ENCODE measurements at places on chromosomes 2 and 18.

DNA sequence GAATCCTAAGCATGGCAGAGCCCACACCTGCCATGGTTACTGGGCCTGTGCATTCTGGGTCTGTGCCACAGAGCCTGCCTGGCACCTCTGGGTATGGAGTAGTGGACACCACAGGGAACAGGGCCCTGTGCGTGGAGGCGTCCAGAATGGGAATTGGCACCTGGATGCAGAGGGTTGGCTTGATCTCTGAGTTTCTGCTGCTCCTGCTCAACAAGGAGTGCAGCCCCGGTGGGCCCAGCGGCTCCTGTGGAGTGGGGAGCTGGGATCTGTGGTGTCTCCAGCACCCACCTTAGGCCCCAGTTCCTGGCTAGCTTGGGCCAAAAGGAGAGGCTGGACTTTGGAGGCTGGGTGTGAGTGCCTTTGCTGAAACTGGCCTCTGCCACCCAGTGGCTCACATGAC lies 7.9 kb upstream of the ANKRD62 start:
- no peak for DNase-seq

GRCh38 chr18:51107598-51108305 lies 77.7 kb downstream of the SMAD4 start:
- DNase-seq, result peak; percentile 12

GRCh38 chr2:183530333-183530901 lies 406.2 kb downstream of the NUP35 start:
- no peak for DNase-seq

GRCh38 chr18:23584019-23584983 lies 2.0 kb downstream of the NPC1 start:
- no peak for DNase-seq

DNA sequence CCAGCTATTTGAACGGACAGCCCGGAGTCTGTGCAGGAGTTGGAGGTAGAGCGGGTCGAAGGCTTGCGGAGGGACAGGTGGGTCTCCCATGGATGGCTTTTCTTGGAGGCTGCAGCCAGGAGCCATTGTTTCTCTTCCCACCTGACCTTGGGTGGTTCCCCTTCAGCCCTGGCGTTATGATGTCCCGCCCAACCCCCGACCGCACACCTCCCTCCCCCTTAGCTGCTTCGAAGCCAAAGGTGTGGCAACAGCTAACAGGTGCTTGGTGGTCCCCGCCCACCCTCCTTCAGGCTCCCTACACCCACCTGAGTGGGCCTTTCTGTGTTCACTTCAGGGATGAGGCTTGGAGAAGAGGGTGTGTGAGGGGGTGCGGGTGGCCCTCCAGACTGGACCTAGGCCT lies 62.7 kb downstream of the HPCAL1 start:
- no peak for DNase-seq

- no peak for DNase-seq
Measured at GRCh38 chr18:58991167-58991798, 126.6 kb downstream of the ZNF532 start.

- DNase-seq, result no peak
Measured at GRCh38 chr18:22494771-22495170, 77.1 kb upstream of the CTAGE1 start.

GRCh38 chr2:69141061-69141460 lies 128.1 kb downstream of the ANTXR1 start:
- DNase-seq, result no peak

- DNase-seq, result peak; percentile 18
Measured at GRCh38 chr2:218569661-218570500, 1.2 kb downstream of the CNOT9 start.

DNA sequence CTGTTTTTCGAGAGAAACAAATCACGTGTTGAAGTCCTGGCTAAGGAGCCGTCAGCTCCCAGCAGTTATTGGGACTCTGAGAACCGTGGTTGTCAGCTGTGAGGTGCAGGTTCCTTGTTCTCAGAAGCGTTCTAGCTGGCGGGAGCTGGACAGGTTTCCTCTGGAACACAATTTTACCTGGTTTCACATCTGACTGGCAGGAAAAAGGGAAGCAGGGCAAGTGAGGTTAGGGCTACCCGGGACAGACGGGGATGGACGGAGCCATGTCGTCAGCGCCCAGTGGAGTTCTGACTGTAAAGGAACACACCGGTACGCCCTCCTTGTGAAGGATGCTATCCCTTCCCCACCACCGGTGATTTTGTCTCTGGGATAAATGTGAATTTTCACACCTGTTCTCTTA lies 26.1 kb downstream of the ITGB1BP1 start:
- no peak for DNase-seq

DNA sequence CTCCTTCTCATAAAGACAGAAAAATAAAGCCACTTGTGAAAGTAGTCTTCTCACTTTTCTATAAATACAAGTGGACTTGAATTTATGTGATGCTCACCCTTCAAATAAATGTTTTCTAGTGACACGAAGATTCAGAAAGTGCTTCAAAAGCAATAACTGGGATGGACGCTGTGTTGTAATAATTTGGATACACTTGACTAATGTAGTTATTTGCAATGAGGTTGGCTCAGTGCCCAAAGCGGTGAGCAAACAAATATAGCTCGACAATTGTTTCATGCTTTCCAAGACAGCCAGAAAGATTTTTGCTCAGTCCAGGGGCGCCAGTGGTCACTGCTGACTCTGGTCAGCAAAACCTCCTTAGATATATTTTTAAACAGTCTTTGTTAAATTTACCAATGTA lies 278.6 kb upstream of the KLHL14 start:
- DNase-seq, result no peak

- DNase-seq, result no peak
Measured at GRCh38 chr2:241568726-241569125, 10.2 kb downstream of the BOK start.

DNA sequence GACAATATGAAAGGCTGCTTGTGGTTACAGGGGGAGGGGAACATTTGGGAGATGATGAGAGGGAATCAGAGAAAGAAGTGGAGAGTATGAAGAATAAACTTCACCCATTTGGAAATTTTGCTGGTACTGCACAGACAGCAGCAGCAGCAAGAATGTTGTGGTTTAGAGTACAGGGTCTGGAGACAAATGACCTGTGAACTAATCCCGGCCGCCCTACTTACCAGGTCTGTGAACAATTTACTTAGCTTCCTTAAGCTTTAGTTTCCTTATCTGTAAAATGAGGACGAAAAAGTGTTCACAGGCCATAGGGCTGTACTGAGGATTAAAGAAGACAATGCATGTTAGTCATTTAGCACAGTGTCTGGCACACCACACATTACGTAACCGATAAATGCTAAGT lies 685.4 kb upstream of the CELF4 start:
- DNase-seq, result no peak

DNA sequence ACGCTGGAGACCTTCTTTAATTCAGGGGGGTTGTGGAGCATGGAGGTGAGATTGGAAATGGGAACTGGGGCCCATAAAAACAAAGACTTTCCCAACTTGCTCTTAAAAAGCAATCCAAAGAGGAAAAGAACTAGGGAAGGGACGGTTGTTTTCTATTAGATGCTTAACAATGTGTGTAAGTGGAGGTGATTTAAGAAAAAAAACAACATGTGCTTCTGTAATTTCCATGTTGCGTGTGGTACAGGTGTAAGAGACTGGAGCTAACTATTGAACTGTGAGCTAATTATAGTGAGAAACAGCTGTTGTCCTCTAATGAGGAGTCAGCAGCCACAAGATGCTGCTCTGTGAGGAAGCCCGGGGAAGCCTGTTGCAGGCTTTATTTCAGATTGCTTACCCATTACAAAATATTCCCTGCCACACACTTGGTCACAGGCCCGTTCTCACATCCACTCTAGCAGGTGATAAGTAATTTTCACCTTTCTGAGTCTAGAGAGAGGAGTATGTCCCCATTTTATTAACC lies 280.6 kb upstream of the PARD3B start:
- DNase-seq, result no peak

GRCh38 chr2:105573910-105574655 lies 170.6 kb upstream of the NCK2 start:
- DNase-seq, result no peak

GRCh38 chr18:46424898-46425297 lies 232.1 kb downstream of the LOXHD1 start:
- DNase-seq, result no peak

DNA sequence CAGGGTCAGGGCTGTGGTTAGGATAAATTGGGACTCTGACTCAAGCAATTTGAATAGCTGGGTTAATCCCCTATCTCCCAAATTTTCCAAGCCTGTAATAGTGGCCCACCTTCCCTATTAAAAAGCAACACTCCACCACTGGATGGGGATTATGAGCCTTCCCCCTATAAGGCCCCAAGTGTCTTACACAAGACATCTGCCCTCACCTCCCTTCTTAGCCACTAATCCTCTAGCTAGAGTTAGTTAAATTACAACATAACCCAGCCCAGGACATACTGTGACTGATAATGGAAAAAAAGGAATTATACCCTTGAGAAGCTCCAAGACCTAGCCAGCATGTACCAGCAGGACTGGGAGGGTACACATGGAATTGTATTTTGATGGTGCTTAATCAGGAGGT lies 190.4 kb downstream of the NRP2 start:
- DNase-seq, result no peak

GRCh38 chr2:88599527-88599926 lies 27.7 kb downstream of the EIF2AK3 start:
- no peak for DNase-seq

- no peak for DNase-seq
Measured at GRCh38 chr2:69149631-69150215, 136.7 kb downstream of the ANTXR1 start.

DNA sequence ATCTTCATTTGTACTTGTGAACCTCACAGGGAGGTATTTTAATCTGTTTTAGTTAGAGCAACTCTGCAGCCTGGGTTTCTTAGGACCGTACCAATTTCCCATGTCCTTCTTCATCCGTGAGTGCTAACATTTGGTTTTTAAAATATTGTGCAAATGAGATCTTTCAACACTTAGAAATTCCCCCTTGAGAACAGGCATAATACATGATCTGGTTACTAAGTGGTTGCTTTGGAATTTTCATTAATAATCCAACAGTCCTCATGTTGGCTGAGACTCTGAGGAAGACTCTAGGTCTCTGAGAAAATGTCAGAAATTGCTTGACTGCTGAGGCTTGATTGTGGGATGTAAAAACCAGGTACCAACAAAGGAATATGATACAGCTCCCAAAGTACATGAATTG lies 125.6 kb upstream of the CDCA7 start:
- no peak for DNase-seq

DNA sequence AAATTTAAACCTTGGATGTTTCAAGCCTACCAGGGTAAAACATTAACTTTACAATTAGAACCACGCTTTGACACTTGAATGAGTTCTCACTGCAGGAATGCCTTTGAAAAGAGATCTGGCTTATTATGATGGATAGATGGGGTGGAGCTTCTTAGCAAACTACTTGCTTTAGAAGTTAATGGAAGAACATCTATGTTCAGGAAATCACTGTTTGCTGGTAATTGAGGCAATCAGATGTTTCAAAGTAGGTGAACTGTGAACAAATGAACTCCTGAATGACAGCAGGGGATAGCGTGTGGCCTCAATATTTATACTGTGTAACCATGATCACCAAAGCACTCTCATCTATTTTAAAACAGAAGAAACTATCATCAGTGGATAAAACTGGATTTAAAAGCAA lies 383.6 kb downstream of the PIK3C3 start:
- DNase-seq, result no peak
